Activated CD4-positive, alpha-beta T cell treated with anti-CD3 and anti-CD28 coated beads, Interleukin-2, amount 50 U/mL, for 4 hours (primary cell): ENCODE measurements at places on chromosomes 3 and 15.
A peak's percentile ranks its signal among the peaks of the same experiment; 100 is the strongest.

DNA sequence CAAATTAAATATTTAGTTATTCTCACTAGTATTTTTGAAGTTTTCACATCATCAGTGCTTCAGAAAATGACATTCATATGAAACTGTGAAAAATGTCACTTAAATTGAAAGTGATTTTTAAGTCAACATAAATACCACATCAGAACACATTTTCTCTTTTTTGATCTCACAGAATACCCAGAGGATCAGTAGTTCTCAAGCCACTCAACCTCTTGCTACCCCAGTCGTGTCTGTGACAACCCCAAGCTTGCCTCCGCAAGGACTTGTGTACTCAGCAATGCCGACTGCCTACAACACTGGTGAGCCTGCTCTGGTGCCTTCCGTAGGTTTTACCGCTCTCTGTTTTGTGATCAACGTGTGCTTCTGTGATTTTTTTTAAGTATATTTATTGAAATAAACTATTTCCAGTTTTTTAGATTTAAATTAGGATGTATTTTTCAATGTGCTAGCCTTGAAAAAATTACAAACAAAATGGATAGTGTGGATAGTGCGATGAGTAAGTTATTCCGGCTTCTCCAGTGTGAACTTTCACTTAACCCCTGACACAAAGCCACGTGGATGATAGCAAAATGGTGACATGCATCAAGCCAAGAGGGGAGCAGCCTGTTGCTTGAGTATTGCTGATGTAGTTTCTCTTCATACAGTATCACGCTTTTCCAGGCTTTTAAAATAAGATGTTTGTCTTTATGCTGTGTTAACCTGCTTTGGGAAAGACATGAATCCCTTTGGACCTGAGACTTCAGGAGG is 26.5 kb downstream of the LYSMD4 start:
- DNase-seq = peak; percentile 17

DNA sequence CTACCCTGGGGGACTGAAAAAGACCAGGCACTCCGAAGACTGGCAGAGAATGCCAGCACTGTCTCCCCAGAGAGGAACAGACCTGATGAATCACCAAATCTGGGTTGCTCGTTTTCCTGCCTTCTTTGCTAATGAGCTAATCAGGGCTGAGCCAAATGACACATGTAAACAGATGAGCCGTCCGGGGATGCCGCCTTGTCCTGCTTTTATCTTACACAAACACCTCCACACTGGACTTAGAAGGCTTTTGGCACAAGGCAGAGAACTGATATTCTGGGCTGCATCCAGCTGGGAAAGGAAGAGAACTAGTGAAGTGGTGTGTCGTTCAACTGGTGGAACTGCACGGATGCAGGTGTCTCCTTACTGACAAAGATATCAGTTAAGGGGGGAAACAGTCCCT is 88.1 kb downstream of the MECOM start:
- no peak for DNase-seq

- DNase-seq = no peak
Observed at GRCh38 chr3:132399054-132399929, 18.0 kb upstream of the DNAJC13 start.

GRCh38 chr3:182259579-182259978 is 533.7 kb upstream of the ATP11B start:
- no peak for DNase-seq

- DNase-seq = no peak
Observed at GRCh38 chr3:128761392-128761791, 35.4 kb downstream of the RAB7A start.

GRCh38 chr15:82535566-82536408 is 4.5 kb downstream of the RPS17 start:
- no peak for DNase-seq

DNA sequence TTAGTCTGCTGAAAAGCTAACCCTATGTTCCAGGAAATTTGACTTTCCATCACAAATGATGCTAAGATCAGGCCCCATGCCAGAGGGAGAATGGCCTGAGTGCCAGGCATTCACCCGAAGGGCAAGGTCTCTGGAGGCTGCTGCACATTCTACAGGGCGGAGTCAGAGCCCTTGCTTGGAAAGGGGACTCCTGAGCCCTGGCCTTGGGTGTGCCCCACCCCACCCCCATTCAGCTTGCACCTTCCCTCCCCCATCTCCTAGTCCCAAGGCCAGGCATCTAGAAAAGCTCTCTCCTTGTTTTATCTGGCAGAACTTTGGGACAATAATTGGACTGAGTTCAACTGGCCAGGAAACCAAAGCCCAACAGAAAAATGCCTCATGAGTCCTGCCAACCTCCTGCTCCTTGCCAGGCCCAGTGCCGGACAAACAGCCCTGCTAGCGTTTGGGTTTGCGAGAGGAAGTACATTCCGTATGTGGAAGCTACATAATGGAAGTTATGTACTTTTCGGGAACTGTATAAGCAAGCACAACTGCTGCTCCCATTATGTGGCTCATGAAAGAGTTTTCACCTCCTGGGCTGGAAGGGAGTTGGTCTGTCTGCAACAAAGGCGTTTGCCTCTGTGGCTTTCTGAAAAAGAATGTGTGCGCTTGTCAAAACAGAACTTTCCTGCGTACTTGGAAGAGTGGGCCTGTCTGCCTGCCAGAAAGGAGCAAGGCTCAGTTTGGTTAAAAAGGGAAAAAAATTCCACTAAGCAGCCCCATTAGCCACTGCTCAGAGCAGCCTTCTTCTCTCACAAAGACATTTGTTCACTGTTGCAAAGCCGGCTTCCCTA is 321.5 kb upstream of the CTNNB1 start:
- DNase-seq = no peak

DNA sequence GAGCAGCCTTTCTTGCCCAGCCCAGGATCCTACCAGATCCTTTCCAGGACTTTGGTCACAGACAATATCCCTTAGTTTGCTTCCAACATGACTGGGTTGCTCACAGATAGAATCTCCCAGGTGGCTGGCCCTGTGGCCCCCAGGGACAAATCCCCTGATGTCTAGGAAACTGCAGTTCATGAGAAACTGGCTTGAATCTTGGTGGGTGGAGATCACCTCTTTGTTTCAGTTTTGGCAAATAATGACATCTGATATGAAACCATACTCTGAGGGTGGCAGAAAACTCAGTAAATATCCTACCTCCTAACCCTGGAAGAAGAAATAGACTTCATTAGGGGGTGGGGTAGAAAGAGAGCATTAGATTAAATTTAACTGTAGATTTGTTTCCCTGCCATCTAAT is 44.1 kb upstream of the PFN2 start:
- no peak for DNase-seq

DNA sequence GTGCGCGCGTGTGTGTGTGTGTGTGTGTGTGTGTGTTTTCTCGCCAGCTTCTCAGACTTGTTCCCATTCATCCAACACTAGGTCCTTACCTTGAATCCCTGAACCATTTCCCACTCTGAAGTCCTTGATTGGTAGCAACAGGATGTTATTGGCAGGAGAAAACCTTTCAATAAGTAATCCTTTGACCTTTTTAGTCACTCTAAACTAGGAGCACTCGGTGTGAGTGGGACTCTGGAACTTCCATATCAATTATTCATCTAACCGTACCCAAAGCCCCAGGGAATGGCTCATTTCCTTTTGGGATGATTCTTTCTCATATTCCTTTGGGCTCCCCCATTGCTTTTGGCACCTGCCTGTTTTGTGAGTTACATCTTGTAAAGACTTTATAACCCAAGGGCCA is 140.2 kb upstream of the SPRED1 start:
- DNase-seq = no peak

GRCh38 chr3:112512320-112512719 is 13.0 kb upstream of the BTLA start:
- DNase-seq = no peak

- no peak for DNase-seq
Observed at GRCh38 chr15:25713736-25714537, 149.2 kb downstream of the ATP10A start.

GRCh38 chr15:99114511-99115299 is 9.8 kb downstream of the SYNM start:
- no peak for DNase-seq

- no peak for DNase-seq
Observed at GRCh38 chr15:74369084-74369745, 1.8 kb upstream of the CYP11A1 start.

- no peak for DNase-seq
Observed at GRCh38 chr3:14784087-14784681, 34.6 kb upstream of the FGD5 start.

GRCh38 chr3:10192953-10193691 is 28.4 kb downstream of the IRAK2 start:
- DNase-seq = peak; percentile 50

- DNase-seq = no peak
Observed at GRCh38 chr15:74318376-74319137, 48.9 kb downstream of the CYP11A1 start.

- DNase-seq = no peak
Observed at GRCh38 chr15:98393471-98393870, 254.9 kb upstream of the IGF1R start.

DNA sequence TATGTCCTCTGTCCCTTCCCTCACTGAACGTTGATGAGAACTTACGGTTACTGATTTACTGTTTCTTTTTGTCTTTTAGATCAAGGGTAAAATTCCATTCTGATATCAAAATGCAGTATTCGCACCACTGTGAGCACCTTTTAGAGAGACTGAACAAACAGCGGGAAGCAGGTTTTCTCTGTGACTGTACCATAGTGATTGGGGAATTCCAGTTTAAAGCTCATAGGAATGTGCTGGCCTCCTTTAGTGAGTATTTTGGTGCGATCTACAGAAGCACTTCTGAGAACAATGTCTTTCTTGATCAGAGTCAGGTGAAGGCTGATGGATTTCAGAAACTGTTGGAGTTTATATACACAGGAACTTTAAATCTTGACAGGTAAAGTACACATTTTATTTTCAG is 990 bp downstream of the MYNN start:
- DNase-seq = no peak

DNA sequence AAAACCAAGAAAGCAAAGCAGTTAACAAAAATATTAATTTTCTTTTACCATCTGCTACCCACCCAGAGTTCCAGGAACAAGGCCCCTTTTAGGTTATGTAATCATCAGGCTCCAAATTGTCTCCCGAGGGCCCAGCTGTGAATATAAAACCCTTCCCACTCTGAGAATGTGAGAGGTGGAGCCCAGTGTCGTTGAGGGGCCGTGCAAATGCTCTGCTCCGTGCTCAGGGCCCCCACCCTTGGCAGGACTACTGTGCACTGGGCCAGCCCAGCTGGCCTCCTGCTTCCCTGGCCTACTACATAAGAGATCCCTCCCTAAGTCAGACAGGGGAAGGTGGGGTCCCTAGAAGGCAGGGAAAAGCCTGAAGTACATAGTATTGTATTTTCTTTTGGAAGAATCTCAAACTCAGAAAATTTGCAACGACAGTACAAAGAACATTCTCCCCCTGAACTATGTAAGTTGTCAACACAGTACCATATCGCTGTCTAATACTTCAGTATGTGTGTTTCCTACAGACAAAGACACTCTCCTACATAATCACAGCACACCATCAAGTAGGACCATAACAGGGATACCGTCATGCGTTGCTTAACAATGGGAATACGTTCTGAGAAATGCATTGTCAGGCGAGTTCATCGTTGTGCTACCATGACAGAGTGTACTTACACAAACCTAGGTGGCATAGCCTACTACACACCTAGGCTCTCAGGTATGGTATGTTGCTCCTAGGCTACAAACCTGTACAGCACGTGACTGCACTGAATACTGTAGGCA is 4.4 kb upstream of the CLEC3B start:
- DNase-seq = no peak

- DNase-seq = no peak
Observed at GRCh38 chr15:45026651-45027190, 3.7 kb downstream of the SORD start.

DNA sequence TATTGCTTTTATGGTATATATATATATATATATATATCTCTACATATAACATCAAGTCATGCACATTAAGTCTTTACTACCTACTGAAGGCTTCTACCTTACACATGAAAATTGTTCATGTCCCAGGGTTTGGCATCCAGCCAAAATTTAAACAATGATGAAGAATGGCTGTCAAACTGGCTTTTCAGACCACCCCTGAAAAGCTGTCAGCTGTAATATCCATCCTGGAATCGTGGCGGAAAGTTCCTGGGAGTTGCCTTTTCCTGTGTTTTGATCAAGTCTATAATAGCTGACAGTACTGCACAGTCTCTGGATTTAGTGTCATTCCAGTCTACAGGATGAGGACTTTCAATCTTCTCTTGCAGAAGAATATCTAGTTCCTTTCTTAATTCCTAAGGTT is 48.3 kb downstream of the DHX36 start:
- DNase-seq = no peak

GRCh38 chr3:88030210-88030609 is 28.6 kb downstream of the CGGBP1 start:
- no peak for DNase-seq

DNA sequence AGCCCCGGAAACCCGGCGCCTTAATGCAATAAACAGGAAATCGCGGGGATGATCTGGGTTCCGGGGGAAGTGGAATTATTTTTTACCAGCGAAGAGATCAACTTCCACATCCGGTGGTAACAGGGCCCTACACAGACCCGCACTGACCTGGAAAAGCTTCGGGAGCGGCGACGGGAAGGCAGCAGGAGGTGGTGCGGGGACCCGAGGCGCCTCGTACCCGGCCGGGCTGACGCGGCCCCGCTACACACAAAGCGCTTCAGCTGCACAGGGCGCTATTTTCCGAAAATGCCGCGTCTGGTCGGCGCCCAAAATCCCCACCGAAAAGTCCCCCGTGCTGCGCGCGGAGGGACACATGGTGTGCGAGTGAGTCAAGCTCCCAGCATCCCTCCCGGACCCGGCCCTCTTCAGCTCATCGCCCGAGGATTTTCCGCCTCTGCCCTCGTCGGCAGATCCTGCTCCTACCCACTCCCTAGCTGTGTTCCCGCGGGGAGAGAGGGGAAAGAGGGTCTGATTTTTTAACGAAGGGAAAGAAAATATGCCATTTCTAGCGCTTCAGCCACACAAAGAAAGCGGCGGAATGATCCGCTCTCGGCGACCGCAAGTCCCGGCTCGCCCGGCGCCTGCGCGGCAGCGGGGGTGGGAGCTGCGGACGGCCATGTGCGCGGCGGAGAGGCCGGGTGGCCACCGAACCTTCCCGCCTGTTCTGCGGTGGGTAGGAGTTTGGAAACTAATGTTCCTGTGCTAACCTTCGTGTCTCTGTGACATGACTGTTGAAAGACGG is at the start of gene GABPB1:
Gene GABPB1 (minus strand): TSS at position 361 of the 781 bp plus-strand sequence. CDS start 45,400 bp downstream, outside the sequence.
- peak; percentile 80 for DNase-seq

DNA sequence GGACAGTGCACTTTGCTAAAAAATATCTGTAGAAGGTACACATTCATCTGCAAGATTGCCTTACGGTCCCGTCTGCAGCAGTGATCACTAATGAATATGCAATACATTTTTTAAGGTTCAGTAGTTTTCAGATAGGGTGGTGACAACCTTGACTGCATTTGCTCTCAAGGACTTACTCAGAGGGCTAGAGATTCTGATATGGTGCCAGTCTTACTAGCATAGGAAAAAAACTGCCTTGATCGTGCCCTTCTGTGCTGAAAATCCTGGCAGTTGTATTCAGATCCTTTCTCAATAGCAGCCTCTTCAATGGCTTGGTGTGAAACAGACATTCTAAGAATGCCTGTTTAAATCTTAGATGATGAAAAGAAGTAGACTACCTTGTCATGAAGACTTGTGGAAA is 411.9 kb upstream of the CCDC54 start:
- no peak for DNase-seq

GRCh38 chr3:169940470-169941181 is 26.0 kb upstream of the SEC62 start:
- DNase-seq = no peak
